ENCODE measurements at places on chromosomes 1 and 21.

GRCh38 chr1:78355656-78356055 is 135.1 kb upstream of the PTGFR start:
- DNase-seq, result no peak

GRCh38 chr1:107076841-107077240 is 20.4 kb downstream of the PRMT6 start:
- DNase-seq, result peak; percentile 6

DNA sequence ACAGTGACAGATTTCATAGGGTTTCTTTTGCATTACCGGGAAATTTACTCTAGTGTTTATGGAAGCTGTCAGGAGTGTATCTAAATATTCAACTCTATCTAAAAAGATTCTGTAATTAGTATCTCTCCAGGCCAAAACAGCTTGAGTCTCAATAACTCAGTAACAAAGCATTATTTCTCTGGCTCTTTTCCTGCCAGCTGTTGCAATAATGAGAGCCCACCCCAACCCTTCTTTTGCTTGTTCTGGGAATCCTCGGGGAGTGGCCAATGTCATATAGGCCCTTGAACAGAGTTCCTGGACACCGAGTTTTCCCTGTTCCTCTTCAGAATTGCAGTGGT is 120.1 kb upstream of the SGIP1 start:
- DNase-seq, result no peak

GRCh38 chr1:228987286-228987685 is 252.0 kb downstream of the RHOU start:
- no peak for DNase-seq

DNA sequence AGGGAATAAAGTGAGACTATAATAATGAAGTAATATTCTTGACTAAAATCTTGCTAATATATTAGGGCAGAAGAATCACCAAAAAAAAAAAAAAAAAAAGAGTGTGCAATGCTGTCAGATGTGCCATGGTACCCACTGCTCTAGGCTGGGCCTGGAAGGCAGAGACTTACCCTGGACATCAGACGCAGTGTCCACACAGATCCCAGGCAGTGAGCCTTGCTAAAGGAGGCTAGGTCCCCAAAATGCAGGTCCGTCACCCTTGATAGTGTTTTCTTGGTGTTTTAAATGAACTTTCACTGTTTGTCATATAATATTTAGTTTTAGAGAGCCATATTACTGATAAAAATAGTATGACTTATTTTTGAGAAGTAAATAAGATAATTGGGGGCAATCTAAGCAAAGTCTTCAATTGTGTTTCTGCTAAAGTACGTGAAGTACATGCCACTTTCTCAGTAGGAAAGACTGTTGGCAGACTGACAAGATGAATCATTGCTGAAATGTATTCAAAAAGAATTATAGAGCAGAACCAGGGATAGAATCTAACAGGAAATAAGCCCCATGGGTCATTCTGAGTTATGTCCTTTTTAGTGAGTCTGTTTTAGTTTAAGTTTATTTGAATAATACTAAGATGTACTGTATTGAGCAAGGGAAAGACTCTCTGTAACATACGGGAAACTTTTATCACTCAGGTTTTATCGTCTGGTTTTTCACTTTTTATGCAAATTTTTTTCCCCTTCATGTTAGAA is 74.6 kb upstream of the PDC start:
- no peak for DNase-seq

DNA sequence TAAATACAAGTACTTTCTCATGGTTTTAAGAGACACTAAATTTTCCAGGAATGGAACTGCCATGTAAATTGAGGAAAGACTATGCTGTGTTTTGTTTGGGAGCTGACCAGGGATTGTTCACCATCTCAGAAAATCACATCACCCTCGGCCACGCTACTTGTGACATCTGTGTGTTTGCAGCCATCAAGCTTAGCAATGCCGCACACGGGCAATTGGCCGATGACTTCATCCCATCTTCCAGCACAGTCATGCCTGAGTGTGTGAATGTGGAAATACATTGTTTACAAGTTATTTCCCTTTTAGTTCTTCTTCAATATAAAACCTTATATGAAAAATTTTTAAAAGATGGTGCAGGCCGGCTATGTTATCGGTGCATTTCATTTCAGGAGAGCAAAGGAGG is 121.6 kb downstream of the GLIS1 start:
- no peak for DNase-seq

- no peak for DNase-seq
Measured at GRCh38 chr1:246039584-246039983, 467.5 kb downstream of the SMYD3 start.

DNA sequence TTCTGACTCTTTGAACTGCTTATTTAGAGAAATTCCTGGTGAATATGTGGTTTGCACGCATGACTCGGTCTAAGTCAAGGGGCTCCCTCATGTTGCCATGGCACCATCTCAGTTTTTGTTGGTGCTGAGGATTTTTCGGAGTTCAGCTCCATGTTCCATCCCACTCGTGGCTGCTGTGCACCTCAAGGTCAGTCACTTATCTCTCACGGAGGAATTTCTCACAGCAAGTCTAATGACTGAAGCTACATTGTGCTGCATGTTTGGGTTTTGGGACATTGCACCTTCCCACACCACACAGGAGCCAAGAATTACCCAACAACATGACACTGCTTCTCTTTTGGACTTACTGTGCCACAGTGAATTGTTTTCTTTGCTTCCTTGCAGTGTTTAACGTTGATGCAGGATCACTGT is 269.9 kb downstream of the NCAM2 start:
- no peak for DNase-seq

- no peak for DNase-seq
Measured at GRCh38 chr1:201495551-201496295, 11.2 kb downstream of the CSRP1 start.

DNA sequence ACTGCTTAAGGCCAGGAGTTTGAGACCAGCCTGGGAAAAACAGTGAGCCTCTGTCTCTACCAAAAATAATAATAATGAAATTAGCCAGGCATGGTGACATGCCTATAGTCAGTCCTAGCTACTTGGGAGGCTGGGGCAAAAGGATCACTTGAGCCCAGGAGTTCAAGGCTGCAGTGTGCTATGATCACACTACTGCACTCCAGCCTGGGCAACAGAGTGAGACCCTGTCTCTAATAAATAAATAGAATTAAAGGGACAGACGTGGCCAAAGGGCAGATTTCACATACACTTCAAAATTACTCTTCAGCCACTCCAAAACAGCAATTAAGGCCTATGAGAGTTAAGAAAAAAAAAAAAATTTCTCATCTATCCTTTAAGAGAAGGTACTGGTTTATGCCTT is 45.7 kb downstream of the GATAD2B start:
- no peak for DNase-seq

DNA sequence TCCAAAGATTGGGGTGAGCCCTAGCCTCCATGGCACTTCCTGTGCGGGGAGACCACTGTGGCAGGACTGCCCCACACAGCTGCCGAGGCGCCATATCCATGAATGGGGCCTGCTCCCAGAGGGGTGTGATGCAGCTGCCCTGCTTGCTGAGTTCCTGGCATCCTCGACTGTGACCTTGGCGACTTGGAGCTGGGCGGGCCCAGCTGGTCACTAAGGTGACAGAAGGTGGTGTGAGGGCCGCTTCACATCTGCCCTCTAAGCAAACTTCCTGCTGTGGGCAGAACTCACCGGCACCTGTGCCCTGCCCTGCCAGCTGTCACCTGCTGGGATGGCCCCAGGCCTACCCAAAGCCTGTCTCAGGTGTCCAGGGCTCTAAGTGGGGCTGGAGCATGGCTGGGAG is 9.0 kb downstream of the TMEM61 start:
- no peak for DNase-seq

DNA sequence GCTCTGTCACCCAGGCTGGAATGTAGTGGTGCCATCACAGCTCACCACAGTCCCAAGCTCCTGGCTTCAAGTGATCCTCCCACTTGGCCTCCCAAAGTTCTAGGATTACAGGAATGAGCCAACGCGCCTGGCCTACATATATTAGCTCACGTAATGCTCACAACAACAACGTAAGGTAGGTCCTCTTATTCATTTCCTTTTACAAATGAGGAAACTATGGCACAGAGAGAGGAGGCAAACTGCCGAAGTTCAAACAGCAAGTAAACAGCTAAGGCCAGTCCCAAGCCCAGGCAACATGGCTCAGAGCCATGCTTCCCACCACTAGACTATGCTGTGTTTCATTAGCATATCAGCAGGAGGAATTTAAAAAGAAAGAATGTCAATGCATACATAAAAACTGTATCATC is 284.4 kb downstream of the VAV3 start:
- no peak for DNase-seq

GRCh38 chr1:48940354-48940753 is 163.7 kb upstream of the BEND5 start:
- DNase-seq, result no peak

- no peak for DNase-seq
Measured at GRCh38 chr1:226029093-226029496, 30.0 kb upstream of the SDE2 start.

- DNase-seq, result no peak
Measured at GRCh38 chr1:165161130-165161529, 195.4 kb downstream of the LMX1A start.
